Activated T-helper 17 cell treated with anti-CD3 and anti-CD28 coated beads, Interleukin-2, amount 50 U/mL, for 72 hours (primary cell): ENCODE measurements at places on chromosomes 7 and 10.

DNA sequence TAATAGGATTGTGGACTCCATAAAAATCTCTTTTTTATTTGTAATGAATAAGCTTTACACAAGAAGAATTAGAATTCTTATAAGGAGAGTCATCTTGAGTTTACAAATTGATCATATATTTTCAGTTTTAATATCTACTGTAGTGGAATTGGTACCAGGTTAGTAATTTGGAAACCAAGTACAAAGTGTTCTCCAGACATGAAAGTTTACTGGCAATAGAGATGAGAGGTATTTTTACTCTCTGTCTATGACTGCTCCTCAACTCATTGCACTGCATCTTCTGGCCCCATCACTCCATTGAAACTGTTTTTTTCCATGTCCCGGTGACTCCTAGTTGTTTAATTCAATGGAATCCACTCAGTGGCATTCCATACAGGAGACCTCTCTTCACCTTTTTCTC is 164.5 kb upstream of the SMIM30 start:
- peak; percentile 63 for ATAC-seq

DNA sequence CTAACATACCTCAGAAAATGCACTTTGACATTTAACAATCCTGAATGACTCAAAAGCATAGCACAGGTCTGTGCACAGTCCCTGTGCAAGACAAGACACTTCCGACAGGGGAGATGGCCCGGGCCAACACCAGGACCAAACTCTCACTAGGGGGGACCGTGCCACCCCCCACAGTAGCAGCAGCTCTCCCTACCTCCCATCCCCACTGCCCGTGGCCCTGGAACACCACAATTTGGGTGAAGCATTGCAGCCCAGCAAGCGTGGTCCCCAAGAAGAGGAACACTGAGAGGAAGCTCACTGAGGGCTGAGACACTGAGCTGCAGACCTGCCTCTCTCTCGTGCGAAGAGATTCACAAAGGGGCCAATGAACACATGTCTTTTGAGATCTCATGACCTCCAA is 26.0 kb downstream of the PTPRN2 start:
- ATAC-seq, result no peak

DNA sequence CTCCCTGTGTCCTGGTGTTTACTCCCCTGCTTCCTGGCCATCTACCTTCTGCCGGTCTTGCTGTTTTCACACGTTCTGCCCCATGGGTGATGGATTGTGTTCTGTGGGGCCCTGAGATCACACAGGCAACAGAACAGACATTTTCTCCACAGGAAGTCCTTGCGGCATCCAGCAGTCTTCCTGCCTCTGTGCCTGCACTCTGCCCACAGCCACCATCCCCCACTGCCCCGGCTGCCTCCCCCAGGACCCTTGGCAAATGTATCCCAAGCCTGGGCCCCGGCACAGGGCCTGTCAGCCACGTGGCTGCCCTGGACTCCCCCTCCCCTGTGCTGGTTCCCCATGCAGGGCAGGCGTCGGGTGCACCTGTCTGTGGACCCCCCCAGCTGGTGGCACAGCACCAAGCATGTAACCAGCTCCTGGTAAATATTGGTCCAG is 184.2 kb downstream of the WDR37 start:
- ATAC-seq, result no peak

DNA sequence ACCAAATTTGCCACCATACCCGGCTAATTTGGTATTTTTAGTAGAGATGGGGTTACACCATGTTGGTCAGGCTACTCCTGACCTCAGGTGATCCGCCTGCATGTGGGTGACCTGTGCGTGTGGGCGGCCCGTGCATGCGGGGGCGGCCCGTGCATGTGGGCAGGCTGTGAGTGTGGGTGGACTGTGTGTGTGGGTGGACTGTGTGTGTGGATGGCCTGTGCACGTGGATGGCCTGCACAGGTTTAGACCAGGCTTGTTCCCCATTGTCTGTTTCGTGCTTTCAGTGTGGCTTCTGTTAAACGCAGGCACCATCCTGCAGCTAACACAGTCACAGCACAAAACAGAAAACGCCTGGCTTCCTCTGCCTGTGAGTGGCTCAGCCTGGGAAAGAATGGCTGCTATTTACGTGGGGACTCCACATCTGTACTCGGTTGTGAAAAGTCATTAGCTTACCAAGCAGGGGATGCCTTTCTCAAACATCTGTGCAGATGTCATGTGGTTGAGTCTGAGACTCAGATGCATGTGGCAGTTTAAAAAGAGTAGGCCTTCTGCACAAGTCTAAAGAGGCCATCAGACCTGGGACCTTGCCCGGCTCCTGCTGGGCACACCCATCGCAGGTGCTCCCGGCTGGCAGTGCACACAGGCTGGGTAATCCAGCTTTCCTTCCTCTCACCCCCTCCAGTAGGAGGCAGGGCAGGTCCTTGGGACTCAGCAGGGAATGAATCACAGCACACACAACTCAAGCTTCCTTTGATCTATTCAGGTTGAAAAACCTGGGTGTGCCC is 91.6 kb downstream of the COBL start:
- no peak for ATAC-seq

DNA sequence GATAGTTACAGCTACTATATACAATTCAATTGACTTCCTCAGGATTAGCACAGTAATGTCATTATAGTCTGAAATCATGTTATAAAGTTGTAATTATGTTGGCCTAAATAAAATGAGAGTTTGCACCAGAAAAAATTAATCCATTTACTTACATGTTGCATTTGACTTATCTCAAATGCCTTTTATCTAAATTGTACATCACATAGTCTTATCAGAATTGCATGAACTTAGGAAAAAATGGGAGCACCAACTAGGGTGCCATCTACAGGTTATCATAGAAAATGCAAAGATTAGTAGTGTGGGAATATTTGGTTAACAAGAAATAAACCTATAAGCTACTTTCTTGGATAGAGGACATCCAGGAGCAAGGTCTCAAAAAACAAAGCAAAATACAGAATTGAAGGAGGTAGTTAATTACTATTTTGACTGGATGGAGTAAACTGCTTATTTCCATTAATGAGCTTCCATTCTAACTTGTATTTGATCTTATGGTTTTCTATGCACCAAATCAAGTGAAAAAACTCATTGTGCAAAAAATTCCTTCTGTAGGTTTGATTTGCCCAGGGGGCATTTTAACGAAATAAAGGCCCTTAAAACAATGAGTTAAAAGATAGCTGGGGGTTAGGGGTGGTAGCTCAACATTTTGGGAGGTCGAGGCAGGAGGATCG is 60.0 kb upstream of the ORC5 start:
- ATAC-seq, result no peak

DNA sequence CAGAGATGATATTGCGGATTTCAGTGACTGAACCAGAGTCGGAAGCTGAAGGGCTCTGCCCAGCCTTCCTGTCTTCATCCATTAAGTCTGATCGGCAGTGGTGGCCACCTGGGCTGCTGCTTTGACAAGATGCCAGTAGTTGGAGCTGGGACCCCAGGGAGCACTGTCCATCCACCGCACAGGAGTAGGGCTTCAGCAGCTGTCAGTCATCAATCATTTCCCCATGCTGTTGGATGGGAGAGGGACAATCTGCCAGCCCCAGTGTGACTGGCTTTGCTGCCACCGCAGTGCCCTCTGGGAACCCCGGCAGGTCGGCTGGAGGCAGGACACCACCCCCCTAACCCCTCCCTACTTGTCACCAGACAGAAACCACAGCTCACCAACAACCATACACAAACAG is 23.0 kb upstream of the GPR146 start:
- no peak for ATAC-seq

DNA sequence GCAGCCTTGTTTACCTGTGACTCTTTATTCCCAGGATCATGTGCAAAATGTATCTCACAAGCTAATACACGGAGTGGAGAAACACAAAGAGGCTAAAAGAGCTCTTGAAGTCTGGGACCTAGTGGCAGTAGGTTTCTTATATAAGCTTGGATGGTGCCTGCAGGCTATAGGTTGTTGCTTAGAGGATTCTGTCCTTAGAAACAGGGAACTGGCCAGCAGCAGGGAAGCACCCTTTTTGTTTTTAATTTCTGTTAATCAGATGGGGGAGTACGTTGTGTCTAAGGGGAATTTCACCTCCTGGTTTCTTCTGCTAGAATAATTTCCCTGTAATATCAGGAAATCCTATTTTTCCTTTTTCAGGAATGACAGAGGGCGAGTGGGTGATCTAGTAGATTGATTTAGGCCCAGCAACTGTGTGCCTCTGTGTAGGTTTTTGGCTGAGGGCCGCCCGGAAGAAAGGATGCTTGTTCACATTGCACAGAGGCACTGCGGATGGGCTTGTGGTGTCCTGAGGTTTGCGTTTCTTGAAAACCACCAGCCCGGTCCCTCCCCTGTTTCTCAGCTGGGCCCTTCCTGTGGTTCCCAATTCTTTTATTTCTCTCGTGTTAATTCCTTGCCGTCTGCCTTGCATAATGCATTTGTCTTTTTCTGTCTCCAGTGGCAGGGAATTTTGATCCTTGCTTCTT is 158.0 kb downstream of the CAMK1D start:
- ATAC-seq, result no peak

- ATAC-seq, result no peak
Measured at GRCh38 chr10:83425306-83425705, 714.0 kb upstream of the GHITM start.

DNA sequence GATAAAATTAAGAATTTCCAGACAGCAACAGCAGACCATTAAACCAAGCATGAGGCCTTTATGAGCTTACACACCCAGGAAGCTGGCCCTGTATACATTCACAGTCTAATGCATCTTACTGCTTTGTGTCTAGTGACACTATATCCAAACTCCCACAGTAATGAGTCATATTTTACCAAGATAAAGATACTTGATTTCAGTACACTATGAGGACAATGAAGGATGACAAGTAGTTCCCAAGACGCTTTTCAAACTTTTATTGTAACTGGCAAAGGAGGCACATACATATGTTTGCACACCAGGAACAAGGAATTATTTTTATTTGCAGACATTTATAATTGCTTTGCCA is 148.0 kb downstream of the TSPAN12 start:
- ATAC-seq, result no peak
